ENCODE measurements at places on chromosomes 7 and 10.

DNA sequence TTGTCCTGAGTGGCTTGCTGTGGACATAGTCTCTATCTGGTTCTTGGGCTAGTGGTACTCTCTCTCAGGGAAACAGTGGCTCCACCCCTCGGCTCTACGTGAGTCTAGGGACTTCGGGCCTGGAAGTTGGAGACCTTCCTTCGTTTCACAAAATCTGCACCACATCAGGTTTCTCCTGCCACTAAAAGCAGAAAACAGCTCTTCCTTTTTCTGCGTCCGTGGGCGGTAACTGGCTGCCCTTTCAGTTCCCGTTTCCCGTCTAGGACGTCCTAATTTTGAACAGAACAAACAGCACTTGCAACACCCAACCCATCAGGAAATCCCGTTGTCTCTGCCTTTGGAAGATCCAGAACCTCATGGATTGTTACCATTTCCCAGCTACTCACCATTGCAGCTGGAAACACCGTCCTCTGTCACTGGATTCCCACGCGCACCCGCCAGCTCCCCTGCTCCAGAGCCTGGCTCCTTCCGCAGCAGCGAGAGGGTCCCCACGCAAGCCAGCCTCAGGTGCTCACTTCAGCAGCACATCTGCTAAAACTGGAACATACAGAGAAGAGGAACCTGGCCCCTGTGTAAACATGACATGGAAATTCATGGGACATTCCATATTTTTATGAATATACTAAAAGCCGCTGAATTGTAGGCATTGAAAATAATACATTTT lies 311.4 kb upstream of the AKR1E2 start:
- peak; percentile 69 for DNase-seq

GRCh38 chr10:95896071-95896850 lies 11.5 kb upstream of the CC2D2B start:
- DNase-seq, result peak; percentile 58

DNA sequence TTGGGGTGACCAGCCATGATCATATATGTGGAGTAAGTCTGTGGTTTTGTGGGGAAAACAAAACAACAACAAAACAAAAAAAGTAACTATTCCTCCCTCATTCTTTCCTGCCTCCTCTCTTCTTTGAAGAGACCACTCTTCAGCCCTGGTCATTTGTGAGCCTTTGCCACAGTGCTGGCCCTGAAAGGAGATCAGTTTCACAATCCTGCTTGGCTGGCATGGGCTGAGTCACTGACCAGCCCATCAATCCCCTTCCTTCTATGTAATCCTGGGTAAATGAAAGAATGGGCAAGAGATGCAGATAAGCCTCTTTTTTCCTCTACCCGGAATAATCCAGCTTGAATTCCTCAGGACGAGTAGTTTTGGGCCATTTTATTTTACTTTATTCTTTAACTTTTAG lies 13.6 kb downstream of the CSTF2T start:
- DNase-seq, result no peak

DNA sequence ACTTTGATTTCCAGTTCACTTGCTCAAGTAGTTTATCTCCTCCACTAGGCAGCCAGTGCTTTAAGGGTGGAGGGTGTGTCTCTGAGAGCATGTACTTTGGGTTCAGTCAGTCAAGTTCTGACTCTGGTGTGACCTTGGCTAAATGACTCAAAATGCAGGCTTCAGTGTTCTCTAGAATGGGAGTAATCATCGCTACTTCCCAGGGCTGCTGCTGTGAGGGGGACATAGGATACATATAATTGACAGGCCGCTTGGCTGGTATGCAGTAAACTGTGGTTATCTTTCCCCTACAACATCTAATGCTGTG lies 3.5 kb downstream of the PTPRE start:
- no peak for DNase-seq

DNA sequence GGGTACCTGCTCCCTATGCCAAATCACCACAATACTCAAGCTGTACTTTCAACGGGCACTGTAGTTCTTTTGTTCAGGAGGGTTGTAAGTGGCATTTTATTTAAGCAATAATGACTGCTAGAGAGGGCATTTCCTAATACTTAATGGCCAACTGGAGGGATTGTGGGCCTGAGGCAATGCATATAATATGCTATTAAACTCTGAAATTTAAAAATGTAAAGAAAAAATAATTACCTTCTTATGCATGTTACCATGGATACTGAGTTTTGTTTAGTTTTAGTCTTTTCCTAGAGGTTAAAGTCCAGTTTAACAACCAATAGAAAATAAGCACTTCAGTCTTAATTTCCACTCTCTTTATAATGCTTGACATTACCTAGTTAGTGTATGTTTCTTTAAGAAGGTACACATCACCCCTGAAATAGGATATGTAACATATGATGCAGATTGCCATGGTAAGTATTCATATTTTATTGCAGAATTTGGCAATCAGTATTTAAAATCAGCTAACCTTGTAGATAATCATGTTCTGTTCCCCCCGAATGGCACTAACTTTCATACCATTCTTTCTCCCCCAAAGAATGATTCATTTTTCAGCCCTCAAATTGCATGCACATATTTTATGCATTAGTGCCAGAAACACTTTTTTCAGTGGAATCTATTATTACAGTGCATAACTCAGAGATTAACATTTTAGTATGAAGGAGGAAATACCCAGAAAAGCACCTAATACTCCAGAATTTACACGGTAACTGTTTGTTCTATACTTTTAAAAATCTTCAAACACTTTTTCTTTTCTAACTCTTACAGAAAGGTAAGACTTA lies 90.3 kb upstream of the ZNF438 start:
- no peak for DNase-seq

GRCh38 chr10:18164748-18165361 lies 24.6 kb downstream of the CACNB2 start:
- no peak for DNase-seq

DNA sequence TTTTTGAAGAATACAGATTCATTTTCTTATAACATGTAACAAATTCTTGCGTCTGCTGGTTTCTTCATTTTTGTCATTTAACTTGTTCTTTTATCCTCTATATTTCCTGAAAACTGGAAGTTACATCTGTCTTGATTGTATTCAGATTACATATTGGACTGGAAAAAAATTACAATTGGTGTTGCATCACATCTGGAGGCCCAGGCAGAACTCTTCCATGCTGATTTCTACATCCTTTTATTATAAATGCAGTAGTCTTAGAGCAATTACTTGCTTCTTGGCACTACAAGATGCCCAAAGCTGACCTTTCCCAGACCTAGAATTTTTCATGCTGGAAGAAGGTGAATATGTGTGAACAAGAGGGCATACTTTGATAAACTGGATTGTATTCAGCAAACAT lies 460.9 kb upstream of the CNTNAP2 start:
- DNase-seq, result no peak

- peak; percentile 18 for DNase-seq
These were observed 102.5 kb downstream of the APBB1IP start for GRCh38 chr10:26540601-26541000.

GRCh38 chr10:70283445-70284399 lies at the start of gene NPFFR1:
Gene NPFFR1 (minus strand): TSS chr10:70284004. CDS start chr10:70283676, 328 bp downstream.
- DNase-seq, result no peak

DNA sequence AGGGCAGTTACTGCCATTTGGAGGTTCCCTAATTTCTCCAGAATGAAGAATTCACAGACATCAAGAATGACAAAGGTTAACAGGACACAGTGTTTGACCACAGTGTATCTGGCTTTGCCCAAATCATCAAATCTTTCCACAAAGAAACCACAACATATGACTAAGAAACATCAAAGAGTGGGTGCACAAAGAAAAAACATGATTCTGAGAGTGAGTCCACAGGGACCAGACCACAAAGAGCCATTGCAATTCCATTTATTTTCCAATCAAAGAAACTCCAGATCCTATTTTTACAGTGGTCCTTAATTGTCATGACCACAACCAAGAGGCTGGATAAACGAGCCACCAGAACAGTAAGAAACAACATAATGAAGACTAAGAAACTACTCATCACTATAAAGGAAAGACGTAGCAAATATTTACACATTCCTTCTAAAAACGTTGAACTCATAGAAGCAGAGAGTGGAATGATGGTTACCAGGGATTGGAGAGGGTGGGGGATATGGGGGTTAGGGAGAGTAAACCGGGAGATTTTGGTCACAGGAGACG lies 286.5 kb downstream of the DOCK4 start:
- DNase-seq, result peak; percentile 12

GRCh38 chr7:159071260-159071659 lies 73.4 kb downstream of the VIPR2 start:
- no peak for DNase-seq

DNA sequence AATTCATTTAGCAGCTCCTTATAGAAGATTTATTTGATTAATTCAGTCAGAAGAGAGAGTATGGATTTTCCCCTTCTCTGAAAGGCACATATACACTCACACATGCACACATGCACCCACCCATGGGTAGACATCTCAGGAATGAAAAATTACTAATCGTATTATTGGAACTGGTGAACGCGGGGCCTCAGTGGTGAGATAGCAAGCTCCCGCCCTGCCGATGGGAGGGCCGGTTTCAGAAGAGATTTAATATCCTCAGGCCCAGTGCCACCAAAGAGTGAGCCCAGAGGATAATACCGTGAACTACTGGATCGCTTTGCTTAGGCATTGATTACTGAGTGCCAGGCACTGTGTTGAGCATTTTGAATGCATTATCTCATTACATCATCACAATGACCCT lies 38.0 kb upstream of the EMX2 start:
- DNase-seq, result no peak

- no peak for DNase-seq
These were observed 214.8 kb upstream of the MAGI2 start for GRCh38 chr7:79668292-79668691.

DNA sequence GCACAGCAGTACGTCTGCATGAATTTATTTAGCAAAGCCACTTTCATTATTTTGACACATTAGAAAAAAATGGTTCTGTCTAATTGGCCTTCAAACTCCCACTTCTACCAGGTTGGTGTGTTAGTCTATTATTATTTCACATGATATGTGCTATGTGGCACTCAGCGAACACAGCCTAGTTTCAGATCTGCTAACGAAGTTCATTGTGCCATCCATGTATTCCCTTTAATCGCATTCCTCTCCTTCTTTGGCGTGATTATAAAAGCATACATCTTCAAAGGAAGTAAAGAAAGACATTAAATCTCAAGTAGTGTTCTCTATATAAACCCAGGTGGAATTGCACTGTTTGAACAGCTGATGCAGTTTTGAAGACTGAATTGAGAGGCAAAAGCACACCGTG lies 96.4 kb upstream of the CACNA2D1 start:
- no peak for DNase-seq

GRCh38 chr7:38394660-38395059 lies 121.2 kb upstream of the TARP start:
- no peak for DNase-seq

GRCh38 chr10:55002420-55002819 lies 201.4 kb upstream of the PCDH15 start:
- DNase-seq, result no peak

- DNase-seq, result peak; percentile 78
These were observed 52.5 kb downstream of the PRF1 start for GRCh38 chr10:70549962-70550458.

DNA sequence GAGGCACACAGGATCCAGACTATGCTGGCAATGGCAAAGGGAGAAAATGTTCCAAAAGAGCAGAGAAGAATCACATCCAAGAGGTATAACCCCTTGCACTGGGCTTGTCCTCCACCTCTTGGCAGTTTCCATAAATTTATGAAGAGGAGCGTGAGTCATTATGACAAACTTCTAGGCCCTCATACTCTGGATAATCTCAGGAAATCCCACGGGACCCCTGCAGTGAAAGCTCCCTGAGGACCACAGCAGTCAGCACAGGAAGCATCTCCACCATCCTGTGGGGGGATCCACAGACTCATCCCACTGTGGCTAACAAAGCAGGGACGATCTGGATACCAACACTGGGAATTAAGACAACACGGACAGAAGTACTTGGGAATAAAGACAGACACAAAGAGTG lies 30.3 kb upstream of the GPAM start:
- DNase-seq, result no peak

DNA sequence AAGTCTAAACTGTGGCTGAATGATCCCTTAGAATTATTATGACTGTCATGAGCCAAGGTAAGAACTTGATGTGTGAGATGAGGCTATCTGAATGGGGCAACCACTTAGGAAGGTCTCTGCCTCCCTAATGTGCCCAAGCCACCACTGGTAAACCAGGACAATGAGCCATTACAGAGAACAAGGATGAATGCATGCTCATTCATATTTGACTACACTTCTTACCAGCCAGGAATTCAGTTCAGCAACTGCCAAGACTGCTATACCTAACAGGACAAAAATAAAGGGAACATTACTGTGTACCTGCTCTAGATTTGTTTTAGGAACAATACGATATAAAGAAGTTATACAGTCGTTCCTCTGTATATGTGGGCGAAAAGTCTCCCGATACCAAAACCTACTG lies 23.0 kb downstream of the MPP7 start:
- DNase-seq, result no peak

GRCh38 chr7:131538813-131539179 lies 17.6 kb downstream of the PODXL start:
- DNase-seq, result no peak

- peak; percentile 70 for DNase-seq
These were observed 15.7 kb downstream of the UNCX start for GRCh38 chr7:1248143-1248915.

DNA sequence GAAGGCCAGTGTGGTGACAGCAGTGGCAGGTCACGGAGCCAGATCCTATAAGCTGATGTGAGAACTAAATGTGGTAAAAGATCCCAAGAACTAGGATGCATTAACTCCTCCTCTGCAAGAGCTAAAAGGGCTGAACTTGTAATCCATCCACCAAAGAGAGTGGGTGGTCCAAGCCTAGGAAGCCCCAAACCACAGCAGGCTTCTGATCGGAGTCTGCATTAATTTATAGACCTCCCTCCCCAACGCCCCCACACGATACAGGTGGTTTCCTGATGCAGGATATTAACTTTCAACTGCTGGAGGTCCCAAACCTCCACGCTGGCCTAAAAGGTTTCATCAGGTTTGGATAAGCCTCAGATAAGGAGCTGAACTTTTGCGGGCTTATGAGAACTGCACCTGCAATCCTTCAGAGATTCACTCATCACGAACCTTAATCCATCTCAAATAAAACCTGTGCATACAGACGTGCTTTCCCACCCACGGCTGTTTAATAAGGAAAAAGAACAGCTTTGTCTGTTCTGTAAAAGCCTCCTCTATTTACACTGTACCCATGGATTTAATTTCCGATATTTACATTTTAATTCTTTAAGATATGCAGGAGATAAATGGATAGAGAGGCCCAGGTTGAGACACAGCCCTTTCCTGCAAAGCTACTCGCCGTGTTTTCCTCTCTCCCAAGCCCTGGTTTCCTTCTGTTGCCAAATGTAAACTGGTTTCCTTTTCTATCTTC lies 74.9 kb downstream of the GFRA1 start:
- DNase-seq, result no peak

GRCh38 chr10:127875916-127876315 lies 16.8 kb downstream of the CLRN3 start:
- DNase-seq, result no peak

GRCh38 chr10:44926751-44927351 lies 15.7 kb downstream of the TMEM72 start:
- peak; percentile 52 for DNase-seq

GRCh38 chr10:89047397-89047796 lies 56.8 kb downstream of the FAS start:
- DNase-seq, result no peak

All from NB4 (cell line).